ENCODE measurements at places on chromosomes 7 and 10.

GRCh38 chr7:19294619-19295018 lies 149.4 kb upstream of the FERD3L start:
- no peak for DNase-seq

- no peak for DNase-seq
These were observed 32.3 kb downstream of the AHCYL2 start for GRCh38 chr7:129257168-129257567.

DNA sequence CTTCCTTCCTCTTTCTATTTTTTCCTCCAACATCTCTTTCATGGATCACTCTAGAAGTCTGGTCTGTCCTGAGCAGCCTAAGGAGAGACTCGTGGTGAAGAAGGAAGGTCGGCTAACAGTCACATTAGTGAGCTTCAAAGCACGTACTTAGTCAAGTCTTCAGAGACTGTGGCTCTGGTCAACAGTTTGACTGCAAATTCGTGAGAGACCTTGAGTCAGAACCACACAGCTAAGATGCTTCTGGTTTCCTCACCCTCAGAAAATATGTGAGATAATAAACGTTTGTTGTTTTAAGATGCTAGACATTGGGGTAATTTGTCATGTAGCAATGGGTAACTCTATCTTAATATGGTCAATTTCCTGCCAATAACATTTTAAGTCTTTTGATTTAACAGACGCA lies 126.2 kb upstream of the LRRN3 start:
- DNase-seq, result no peak

DNA sequence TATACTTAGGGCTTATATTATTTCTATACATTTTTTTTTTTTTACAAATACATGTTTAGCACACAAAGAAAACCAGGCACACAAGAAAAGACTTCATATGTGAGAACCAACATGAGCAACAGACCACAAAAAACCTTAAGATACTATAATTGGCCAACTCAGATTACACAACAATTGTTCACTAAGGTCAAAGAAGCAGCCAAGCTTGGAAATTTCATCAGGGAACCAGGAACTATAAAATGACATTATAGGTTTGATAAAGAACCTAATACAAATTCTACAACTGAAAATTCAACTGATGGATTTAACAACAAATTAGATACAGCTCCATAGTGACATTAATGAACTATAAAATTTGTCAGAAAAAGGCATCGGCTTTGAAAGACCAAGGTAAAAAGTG lies 4.4 kb upstream of the LUC7L2 start:
- no peak for DNase-seq

GRCh38 chr10:7370511-7370910 lies 40.3 kb downstream of the SFMBT2 start:
- DNase-seq, result no peak

DNA sequence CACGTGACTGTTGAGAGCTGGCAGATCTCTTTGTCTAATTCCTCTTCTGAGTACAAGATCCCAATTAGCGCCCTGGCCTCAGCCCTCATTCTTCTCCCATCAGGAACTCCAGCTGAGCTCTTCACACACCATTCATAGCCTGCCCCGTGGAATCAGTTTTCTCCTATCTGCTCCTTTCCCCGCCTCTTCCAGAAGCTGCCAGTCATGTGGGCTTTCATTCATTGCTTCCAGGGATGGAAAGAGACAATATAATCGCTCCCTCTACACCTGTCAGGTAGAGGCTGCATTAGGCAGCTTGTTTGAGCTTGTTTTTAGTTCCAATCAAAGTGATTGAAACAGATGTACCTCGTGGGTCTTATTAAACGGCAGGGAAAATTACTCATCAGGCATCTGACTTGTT lies 515.8 kb downstream of the TYW1 start:
- DNase-seq, result no peak

GRCh38 chr7:117014673-117015133 lies 61.4 kb downstream of the ST7 start:
- DNase-seq, result no peak

GRCh38 chr7:83014546-83014945 lies 148.1 kb downstream of the PCLO start:
- no peak for DNase-seq
